ENCODE measurements at places on chromosomes 5 and 9.

DNA sequence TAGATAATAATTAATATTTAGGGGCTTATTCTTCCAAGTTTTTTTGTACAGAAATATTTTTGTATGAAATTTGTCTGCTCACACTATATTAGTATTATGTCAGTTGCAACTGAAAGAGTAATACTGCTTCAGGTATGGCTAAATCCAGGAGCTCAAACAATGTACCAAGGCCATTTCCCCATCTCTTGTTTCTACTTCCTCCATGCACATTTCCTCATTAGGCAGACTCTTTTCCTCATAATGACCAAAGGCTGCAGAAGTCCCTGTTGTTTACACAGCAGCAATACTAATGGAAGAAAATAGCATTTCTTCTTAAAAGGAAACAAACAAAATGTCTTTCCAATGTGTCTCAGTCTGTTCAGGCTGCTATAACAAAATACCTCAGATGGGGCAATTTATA lies 9.2 kb upstream of the OTULINL start:
- DNase-seq, result no peak

GRCh38 chr9:899440-900184 lies 58.1 kb downstream of the DMRT1 start:
- DNase-seq, result no peak

DNA sequence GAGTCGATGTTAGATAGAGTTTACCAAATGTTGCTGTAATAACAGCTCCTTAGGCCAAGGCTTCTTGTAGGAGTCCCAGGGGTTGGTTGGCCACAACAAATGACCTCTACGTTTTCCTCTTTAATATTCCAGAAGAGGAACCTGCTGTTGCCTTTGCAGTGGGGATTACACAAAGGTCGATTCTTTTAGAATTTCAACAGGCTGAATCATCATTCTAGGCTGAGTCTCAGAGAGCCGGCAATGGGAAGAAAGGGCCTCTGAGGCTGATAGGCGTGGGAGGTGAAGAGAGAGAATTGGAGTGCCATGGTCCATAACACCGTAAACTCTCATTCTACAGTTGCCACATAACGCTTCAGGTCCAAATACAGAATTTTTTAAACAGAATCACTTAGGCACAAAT lies 405.9 kb upstream of the DAP start:
- DNase-seq, result no peak

DNA sequence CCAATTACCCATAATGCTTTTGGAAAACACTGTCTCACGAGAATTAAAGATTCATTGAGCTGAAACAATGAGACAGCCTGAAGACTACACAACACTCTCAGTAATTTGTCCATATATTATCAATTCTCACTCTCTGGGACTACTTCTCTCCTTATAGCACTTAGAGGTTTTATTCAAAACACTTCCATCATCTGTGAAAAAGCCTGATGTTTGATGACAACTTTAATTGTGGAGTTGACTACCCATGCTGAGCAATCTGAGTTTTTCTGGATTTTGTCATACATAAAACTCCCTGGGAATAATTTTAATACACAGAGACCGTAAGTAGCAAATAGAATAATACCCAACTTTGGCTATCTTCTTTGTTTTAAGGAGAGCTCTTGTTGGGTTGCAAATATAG lies 305.5 kb downstream of the EPB41L4A start:
- no peak for DNase-seq

- no peak for DNase-seq
Observed at GRCh38 chr5:93092349-93093105, 488.5 kb downstream of the NR2F1-AS1 start.

DNA sequence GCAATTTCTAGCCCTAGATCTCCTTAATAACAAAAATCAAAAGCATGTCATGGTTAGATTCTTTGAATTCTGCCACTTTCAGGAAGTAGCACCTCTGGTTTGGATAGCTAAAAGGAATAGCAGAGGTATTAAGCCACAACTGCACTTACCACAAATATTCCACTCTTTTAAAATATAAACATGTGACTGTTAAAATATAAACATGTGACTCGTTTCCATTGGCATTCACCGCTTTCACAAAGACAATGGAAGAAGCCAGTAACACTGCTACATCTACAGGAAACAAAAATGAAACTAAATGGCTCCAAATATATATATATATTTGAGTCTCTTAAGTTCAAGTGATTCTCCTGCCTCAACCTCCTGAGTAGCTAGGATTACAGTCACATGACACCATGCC lies 222.9 kb downstream of the ARL15 start:
- DNase-seq, result no peak

DNA sequence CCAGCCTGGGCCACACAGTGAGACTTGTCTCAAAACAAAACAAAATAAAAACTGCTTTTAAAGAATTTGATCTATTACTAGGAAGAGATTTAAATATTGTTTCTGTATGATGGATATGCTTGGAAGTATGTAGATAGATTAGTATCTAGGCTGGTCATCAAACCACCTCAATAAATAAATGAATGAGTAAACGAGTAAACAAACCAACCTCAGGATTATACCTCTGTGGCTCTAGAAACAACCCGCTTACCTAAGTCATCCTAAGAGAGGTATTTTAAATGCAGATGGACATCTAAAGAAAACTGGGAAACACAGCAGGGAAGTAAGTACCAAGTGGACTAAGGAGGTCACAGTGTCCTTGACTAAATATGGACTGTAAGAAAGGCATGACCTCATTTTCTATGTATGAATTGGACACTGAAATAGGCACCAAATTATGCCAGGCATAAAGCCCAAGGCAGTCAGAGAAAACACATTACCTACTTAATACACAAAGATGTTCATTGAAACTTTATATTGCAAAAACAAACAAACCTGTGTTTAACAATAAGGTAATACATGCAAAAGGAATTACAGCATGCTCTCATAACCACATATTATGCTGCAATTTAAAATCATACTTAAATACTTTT lies 7.3 kb downstream of the ANKH start:
- DNase-seq, result no peak

DNA sequence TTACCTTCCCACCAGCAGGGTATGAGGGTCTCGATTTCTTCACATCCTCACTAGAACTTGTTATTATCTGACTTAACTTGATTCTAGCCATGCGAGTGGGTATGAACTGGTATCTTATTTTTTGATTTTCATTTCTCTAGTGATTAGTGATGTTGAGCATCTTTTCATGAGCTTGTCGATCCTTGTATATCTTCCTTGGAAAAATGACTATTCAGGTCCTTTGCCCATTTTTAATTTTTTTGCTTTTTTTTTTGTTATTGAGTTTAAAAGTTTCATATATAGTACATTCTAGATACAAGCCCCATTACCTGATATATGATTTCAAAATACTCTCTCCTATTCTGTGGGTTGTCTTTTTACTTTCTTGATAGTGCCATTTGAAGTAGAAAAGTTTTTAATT lies 61.5 kb downstream of the PHF2 start:
- DNase-seq, result no peak

GRCh38 chr5:139964994-139965565 lies 78.0 kb downstream of the NRG2 start:
- DNase-seq, result no peak

DNA sequence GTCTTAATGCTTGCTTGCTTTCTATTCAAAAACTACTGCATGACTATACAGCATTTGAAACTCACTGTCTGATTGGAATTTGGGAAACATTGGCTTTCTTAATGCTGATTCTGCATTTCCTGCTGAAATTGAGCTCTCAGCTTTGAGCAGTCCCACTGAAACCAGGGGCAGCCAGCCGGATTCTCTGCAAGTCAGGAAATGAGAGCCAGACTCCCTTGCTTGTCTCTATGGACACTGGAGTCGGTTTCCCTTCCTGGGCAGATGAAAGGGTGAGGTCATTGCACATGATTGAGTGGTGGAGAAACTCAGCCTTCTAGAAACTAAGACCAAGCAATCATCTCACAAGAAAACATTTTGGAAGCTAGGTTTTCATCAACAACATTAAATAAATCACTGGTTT lies 119.7 kb upstream of the SPATA31C2 start:
- DNase-seq, result no peak

DNA sequence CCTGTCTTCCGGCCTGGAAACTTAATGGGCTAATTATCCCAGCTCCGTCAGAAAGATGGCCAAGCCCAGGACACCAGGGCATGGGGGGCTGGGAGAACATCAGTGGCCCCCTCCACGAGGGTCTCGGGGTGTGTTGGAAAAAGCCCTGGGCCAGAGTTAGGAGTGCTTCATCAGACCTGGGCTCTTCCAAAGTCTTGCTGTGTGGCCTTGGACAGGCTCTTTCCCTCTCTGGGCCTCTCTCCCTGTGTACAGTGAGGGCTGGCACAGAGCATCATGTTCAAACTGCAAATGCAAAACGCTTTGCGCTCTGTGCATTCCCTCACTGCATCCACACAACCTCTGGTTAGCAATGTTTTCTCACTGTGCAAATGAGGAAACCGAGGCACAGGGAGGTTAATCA lies 48.3 kb downstream of the ASS1 start:
- DNase-seq, result no peak

- DNase-seq, result no peak
Observed at GRCh38 chr5:25905646-25906045, 1132.7 kb downstream of the CDH9 start.

DNA sequence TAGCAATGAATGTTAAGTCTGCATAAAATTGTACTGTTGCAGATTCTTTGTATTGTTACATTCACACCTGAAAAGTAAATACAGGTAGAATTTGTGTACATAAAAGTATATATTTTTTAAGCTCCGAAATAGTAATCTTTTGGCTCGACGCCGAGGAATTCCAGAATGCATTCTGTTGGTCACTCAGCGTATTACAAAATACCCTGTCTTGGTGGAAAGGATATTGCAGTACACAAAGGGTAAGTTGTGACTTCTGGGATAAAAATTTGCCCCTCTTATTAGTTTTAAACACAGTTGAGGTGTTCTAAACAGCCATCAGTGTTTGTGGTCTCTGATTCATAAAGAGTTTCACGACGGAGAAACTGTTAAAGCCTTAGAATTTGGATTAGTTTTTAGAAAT lies 257.6 kb downstream of the ARHGEF28 start:
- DNase-seq, result no peak

DNA sequence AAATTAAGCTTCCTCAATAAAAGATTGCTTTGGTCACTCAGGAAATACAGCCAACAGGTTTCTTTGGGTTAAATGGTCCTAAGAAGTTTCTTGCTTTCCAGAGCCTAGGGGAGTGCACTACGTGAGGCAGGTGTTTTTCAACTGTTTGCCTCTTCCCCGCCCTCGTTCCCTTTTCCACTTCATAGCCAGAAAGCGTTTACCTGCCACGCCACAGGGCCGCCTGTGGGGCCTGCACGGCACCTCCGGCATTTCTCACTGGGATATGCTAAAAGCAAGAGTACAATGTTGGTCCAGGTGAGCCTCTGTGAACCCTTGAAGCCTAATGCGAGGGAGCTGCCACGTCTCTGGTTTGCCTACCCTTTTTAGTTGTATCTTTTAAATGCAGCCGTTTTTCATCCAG lies 167.6 kb upstream of the OTULINL start:
- DNase-seq, result no peak

DNA sequence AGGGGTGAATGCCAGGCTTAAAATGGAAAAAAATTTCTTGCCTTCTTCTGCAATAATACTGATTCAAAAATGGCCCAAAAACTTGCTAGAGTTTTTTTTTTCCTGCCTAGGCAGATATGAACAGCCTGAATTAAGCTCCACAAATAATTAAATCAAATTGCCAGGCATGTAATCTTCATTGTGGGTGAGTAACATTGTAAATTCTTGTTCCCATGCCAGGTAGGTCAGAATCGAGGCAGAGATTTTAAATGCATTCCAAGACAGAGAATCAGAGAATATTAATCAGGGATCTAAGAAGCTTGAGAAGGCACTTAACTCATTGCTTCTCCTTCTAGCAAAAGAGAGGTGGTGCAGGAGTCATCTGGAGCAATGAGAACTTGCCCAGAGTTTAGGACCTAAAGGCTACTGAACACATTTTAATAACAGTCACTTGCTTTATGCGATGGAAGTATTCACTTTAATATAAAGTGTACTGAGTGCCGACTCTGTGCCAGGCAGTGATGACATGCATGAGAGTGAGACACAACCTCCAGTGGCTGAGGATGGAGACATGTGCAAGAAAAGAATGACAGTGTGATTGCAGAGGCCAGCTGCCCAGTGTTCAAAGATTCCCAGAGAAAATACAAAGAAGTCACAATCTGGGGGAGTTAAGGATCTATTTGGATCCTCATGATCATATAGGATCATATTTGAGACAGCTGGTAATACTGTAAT lies 102.3 kb downstream of the APBA1 start:
- no peak for DNase-seq

- DNase-seq, result no peak
Observed at GRCh38 chr9:136107953-136108647, 10.6 kb downstream of the TMEM250 start.

- DNase-seq, result no peak
Observed at GRCh38 chr9:91919621-91920020, 30.4 kb downstream of the ROR2 start.

DNA sequence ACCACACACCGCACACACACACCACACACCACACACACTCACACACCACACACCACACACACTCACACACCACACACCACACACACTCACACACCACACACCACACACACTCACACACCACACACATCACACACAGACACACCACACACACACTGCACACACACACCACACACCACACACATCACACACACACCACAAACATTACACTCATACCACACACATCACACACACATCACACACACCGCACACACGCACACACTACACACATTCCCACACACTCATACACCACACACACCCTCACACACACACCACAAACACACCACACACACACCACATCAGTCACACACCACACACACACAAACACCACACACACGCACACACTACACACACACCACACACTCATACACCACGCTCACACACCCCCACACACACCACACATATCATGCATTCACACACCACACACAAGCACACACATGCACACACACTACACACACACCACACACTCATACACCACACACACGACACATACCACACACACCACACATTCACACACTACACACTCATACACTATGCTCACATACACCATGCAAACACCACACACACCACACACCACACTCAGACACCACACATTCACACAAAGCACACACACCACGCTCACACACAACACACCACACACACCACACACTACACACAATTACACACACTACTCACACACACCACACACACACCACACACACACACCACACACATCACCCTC lies 1.1 kb upstream of the UBE2QL1 start:
- no peak for DNase-seq

DNA sequence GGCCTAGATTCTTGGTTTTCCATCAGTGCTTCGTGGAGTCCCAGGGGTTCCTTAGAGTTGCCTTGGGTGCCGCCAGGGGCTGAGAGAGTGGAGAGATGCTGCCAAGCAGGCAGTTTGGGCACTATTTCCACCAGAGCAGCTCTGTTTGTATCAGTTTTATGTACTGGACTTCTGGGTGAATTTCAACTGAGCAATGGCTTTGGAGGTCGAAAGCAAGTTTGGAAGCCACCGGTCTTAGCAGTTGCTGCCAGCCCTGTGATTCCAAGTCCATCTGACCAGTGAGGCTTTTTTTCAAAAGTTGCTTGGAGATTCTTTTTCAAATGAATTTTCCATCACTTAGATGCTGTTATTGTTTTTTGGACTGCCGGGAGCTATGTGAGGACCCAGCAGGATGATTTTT lies 68.5 kb downstream of the ANGPTL2 start:
- DNase-seq, result no peak

GRCh38 chr9:13971415-13971814 lies 342.5 kb downstream of the NFIB start:
- no peak for DNase-seq
